NCI-H510A (cell line): ENCODE measurements at places on chromosomes 3 and 15.

DNA sequence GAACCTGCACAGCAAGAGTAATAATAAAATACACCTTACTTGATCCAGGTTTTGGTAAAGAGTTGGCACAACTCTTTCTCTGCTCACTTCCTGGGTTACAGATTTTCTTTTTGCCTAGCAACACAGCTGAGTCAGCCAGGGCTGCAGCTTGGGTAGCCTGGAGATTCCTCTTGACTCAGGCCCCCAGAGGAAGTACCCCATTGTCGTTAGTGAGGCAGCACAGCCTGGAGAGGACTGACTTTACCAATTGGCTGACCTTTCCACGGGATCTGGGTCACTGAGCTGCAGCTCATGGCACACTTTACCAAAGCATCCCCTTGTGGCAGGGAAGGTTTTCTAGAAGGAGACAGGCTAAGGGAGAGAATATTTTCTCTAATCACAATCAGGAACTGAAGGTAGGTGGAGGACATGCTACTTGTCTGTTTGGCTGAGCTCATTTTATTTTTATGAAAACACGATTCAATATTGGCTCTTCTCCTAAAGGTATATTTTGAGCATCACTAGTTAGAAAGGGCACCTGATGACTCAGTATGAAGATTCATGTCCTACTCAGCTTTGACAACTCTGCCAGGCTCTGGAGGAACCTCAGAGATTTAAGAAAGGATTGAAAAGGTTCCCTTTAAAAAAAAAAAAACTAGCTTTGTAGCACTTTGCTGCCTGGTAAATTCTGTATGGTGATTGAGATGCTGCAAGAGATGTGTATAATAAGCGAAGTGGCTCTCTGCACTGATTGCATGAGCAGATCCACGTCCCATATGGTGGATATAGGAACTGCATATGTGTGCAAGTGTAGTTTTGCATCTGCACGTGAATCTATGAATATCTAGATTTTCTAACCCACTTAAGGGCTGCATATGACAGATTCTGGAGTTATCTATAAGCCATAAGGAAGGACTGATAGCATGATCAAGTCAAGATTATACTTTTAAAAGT, 124.8 kb downstream of the CHDH start:
- DNase-seq = no peak

GRCh38 chr3:128270559-128271492, 117.5 kb downstream of the EEFSEC start:
- DNase-seq = no peak

DNA sequence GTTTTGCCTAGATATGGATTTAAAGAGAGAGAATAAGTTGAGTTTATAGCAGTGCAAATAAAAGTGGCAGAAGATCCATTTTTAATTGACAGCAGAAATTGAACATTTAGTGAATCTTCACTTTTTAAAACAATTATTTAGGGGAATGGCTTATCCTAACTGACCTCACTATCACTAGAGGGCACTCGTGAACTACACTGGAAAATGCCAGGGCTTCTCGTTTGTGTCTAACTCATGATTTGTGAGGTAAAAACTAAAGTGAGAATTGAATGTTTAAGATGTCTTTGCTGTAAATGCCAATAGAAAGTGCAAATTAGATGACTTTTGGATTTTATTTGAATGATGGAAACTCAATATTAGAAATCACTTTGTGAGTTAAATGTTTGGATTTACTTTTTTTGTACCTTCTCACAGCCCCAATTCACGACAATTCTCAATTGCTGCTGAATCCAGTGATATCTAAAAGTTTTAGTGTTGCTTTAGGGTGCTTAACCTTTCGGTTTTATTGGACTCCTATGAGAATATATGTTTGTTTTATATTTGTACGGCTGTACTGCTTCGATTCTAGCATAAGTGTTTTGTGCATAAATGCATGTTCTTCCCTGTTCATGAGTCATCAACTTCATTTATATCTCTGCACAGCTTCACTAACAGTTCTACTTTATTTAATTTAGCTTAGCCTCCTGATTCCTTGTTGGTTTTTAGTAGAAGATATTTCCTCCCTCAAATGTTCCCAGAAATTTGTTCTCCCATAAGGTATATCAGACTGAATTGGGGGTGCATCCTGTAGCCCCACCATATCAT, 462.1 kb downstream of the MFSD1 start:
- DNase-seq = no peak

GRCh38 chr15:39381517-39381916, 199.4 kb upstream of the THBS1 start:
- DNase-seq = no peak

DNA sequence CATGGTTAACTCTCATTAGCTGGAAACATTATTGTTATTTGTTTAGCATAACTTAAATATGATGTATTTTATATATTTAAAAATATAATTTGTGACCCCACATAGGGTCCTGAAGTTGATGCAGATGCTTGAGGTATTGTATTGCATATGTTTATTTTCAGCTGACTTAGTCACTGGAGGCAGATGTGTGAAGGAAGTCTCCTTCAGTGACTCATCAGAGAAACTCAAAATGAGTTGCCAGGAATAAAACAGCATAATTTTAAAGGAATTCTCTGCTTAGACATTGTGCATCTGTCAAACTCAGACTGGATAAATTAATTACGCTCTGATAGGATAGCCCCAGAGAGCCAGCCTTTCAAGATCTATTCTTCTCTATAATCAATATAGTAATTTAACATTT, 7.9 kb upstream of the OR4F6 start:
- no peak for DNase-seq

GRCh38 chr3:24088782-24089181, 143.7 kb downstream of the NR1D2 start:
- DNase-seq = no peak

- DNase-seq = no peak
Observed at GRCh38 chr3:6099458-6100075, 761.3 kb upstream of the GRM7 start.

DNA sequence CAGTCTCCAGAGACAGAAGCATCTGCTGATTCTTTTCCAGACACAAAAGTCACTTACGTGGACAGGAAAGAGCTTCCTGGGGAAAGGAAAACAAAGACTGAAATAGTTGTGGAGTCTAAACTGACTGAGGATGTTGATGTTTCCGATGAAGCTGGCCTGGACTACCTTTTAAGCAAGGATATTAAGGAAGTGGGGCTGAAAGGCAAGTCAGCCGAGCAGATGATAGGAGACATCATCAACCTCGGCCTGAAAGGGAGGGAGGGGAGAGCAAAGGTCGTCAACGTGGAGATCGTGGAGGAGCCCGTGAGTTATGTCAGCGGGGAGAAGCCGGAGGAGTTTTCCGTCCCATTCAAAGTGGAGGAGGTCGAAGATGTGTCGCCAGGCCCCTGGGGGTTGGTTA, 25.4 kb downstream of the SYNM start:
- DNase-seq = no peak

DNA sequence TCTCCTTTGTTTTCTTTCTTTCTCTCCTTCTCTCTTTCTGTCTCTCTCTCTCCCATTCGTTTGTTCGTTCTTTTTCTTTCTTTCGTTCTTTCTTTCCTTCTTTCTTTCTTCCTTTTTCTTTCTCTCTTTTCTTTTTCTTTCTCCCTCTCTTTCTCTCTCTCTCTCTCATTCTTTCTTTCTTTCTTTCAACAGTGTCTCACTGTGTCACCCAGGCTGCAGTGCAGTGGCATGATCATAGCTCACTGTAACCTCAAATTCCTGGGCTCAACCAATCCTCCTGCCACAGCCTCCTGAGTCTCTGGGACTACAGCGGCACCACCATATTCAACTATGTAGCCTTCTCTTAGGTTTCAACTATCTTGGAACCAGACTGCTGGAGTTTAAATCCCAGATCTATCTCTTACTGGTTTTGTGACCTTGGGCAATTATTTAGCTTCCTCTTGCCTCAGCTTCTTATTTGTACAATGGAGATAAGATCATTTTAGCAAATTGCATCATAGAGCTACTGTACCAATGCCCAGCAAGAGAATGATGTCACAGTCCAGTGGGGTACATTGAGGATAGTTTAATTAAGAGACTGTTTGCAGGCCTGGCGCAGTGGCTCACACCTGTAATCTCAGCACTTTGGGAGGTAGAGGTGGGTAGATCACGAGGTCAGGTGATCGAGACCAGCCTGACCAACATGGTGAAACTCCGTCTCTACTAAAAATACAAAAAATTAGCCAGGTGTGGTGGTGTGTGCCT, 27.3 kb upstream of the PARL start:
- DNase-seq = no peak

GRCh38 chr3:111071257-111072030, at the start of gene NECTIN3:
NECTIN3 (plus strand) TSS chr3:111071816; CDS start chr3:111072018, 202 bp downstream.
- DNase-seq = peak; percentile 73

GRCh38 chr3:122730240-122730639, 49.6 kb downstream of the PARP14 start:
- DNase-seq = no peak

DNA sequence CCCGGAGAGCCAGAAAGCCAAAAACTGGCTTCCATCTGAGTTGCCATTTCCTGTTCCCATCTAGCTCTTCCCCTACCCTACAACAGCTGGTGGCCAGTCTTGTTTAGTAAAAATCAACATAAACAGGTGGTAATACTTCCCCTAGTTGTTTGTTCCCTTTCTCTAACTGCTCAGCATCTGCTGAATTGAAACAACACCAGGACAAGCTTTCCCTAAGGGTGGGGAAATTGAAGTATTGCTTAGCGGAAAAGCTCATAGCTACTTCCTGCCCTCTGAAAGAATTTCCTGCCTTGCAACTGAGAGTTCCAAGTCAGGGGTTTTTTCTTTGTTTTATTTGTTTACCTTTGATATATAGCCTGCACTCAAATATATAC, 66.8 kb downstream of the HMG20A start:
- no peak for DNase-seq

- no peak for DNase-seq
Observed at GRCh38 chr3:114362815-114363214, 69.0 kb downstream of the TIGIT start.

GRCh38 chr3:193812791-193813500, 219.9 kb downstream of the OPA1 start:
- DNase-seq = no peak

GRCh38 chr3:88142094-88142624, 7.6 kb upstream of the C3orf38 start:
- DNase-seq = no peak

DNA sequence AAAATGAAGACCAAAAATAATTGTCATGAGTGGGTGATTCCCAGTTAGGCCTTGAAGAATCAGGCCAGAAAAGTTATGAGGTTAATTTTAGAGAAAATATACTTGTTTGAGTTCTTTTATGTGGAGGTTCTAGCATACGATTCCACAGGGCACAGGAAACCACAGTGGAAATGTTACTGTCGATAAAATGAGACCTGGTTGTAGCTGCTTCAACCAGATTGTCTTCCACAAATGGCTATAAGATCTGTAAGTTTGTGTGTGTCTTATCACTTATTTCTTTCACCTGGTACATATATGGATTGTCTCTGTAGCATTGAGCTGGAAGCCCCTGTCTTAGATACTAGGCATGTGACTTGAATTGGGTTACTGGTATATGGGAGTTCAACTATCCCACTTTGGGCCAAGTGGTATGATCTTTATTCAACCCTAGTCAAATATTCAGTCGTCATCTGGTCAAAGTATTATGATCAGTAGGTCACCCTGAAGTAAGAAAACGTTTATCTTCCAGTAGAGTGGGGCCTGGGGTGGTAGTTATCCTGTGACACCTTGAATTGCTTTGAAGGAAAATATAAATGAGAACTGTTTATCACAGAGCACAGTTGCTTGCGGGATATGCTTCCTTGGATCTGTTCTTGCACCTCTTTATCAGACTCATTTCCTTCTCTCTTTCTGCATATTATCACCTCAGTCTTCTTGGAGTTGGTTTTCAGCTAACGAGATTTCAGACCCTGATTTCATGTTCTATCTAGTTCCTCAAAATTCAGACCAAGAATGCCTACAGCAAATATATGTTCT, 21.5 kb upstream of the ZNF609 start:
- DNase-seq = no peak

GRCh38 chr15:78810003-78810361, 1.3 kb downstream of the ADAMTS7 start:
- DNase-seq = no peak

DNA sequence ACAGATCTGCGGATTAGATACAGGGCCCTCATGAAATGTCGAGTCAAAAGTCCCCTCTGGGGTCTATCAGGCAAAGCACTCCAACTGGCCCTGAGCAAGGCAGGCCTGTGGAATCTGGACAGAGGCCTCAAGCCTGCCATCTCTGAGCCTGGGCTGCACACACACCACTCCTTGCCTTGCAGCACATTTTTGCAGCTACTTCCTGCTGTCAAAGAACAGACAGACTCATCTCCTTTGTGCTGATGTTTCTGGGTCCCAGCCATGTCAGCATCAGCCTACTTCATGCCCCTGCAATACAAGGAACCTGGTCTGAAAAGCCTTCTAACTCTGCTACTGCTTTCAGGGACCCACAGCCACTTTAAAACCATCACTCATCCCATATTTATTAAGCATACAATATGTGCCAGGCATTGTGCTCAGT, 60.6 kb upstream of the IL12A start:
- no peak for DNase-seq

GRCh38 chr15:47820747-47821319, 103.5 kb downstream of the SEMA6D start:
- no peak for DNase-seq

DNA sequence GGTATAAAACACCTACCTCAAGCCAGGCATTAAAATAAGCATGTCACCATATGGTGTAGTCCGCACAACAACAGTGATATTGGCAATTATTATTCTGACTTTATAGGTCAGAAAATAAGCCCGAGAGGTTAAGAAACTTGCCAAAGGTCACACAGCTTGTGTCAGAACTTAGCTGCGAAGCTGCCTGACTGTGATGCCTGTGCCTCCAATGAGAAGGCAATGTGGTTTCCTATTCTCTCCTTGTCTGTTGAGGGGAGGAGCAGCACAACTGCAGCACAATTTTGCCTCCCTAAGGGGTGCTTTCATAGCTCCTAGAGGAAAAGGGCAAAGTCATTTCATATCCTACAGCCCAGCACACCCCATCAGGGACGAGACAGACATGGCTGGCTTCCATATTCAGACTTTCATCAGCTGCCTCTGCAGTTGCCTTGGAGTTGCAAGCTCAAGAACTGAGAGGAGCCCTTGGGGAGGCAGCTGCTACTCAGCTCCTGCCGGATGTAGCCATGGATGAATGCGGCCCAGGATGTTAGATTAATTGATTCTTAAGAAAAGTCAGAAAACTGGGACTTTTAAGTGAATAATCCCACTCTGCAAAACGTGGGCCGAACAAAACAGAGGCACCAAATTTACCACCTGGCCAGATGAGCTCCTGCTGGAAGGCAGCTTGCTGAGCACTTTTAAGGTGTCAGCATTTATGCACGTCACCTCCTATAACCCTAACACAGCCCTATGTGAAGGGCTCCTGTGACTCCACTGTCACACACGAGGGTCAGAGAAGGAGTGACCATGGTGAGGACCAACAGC, 38.5 kb downstream of the MYO5C start:
- DNase-seq = no peak

- no peak for DNase-seq
Observed at GRCh38 chr3:127037971-127038446, 55.1 kb downstream of the PLXNA1 start.

- DNase-seq = no peak
Observed at GRCh38 chr3:49839193-49839809, 17.1 kb downstream of the TRAIP start.
